Tibial nerve (tissue), 4 donors: ENCODE measurements at places on chromosomes 3 and 15. TPM values are rescaled to one million over a fixed set of nuclear protein-coding genes. Genes with fewer than 3 reads are reported as not detected.

Gene FAM174B
- total RNA-seq = 8.4 TPM

Gene GCNT3
- total RNA-seq = not detected

GRCh38 chr3:160196511-160197104 is 28.6 kb upstream of the C3orf80 start:
- no peak for DNase-seq

DNA sequence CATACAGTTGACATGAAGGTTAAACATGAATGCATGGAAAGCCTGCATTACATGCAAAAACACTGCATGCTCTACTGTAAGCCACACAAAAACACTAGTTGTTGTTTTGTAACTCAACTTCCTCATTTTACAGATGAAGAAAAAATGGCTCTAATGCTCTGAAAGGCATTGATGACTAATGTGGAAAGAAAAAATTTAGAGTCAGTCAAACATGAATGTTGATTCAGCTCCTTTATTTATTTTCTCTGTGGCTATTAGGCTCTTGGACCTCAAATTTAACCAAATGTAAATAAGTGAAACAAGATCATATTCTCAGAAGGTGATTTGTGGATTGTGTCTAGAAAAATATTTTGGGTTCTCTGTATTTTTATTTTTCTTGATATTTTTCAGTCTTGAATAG is 336.7 kb upstream of the ZNF717 start:
- no peak for DNase-seq

- DNase-seq = no peak
Observed at GRCh38 chr15:65796610-65797078, 4.6 kb upstream of the DENND4A start.

DNA sequence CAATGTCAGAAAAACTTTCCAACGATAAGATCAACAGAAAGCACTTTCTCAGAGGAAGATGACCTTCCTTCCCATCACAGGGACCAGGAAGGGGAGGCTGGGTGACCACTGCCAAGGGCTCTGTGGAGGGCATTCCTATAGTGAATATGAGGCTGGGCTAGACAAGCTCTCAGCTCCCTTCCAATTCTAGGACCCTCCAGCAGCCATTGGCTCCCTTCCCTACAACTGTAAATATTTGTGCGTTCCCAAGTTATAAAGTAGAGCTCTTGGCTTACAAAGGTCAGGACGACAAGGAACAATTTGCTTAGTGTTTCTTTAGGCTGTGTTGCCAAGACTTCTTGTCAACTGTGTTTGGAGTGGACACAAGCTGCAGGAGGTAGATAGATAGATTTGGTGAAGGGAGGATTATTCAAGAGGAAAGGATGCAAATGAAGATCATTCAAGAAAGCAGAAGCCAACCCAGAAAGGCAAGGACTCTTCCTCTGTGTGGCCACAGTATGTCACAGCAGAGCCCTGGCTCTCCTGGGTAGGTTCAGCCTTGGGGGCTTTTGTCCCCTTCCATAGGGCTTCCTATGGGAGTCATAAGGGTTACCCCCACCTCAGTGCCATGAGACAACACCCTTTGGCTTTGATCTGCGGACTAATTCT is 223.6 kb upstream of the TLE3 start:
- no peak for DNase-seq
